ENCODE measurements at places on chromosomes 12 and 14.

DNA sequence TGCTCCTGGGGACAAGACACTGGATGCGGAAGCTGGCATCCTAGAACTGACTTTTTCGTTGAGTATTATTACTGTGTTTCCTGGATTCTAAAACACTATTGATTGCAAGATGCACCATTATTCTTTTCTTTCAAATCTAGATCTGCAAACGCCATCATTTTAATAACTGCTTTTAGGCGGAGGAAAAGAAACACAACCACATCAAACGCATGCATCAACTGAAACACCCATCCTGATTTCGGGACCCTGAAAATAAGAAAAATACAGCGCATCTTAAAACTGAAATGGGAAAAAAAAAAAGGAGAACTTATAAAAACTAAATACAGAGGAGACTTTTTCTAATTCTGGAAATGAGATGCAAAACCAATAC, 103.7 kb upstream of the MAX start:
- no peak for DNase-seq

- no peak for DNase-seq
Measured at GRCh38 chr12:68884251-68884650, 48.7 kb downstream of the CPM start.

DNA sequence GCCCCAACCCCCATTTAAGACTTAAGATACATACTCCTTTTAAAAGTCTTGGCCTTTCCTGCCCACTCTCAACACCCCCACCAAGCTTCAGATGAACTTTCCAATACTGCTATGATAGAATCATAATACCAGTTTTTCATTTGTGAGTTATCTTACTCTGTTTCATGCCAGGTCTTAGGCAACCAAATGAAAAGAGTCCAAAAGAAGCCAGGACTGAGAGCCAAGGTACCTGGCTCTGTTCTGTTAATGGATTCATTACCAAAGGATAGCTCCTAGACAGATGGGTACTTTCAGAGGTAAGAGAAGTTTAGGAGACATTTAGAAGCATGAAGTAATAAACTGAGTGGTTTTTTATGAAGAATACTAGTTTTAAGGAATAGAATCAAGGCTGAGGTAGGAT, 34.2 kb downstream of the FANCM start:
- no peak for DNase-seq

DNA sequence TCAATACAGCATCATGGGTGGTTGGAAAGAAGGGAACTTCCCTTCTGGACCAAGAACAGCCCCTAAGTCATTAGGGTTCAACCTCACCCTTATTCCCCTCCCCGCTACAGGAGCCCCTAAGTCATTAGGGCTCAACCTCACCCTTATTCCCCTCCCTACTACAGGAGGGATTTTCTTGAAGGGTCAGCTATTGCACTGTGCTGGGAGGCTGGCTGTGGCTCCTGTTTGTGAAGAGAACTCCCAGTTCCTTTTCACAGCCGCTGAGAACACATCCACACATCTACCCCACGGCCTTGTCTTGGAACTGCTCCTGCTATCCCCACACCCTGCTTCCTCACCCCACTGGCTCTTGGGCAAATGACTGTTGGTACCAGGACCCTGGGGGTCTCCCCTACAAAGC, 44.9 kb downstream of the ERH start:
- DNase-seq: no peak

Measured in cardiac fibroblast (primary cell).